Calu3 (cell line): ENCODE measurements at places on chromosomes 5 and 9.
A peak's percentile ranks its signal among the peaks of the same experiment; 100 is the strongest.

DNA sequence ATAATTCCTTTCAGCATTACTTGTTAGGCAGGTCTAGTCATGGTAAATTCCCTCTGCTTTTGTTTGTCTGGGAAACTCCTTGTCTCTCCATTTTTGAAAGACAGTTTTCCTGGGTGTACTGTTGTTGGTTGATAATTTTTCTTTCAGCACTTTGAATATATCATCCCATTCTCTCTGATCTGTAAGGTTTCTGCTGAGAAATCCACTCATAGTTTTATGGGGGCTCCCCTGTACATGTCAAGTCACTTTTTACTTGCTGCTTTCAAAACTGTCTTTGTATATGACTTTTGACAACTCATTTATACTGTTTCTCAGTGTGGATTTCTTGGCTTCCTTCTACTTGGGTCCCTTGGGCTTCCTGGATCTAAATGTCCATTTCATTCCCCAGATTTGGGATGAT, 16.5 kb downstream of the MEIKIN start:
- H3K27me3 ChIP-seq = peaks cover 41% of the 10 kb centered on the region
- H3K4me1 ChIP-seq = no peaks in the 10 kb centered on the region

- H3K36me3 ChIP-seq = no peaks in the 10 kb centered on the region
- H3K27ac ChIP-seq = no peak overlapping the region
- no peak for DNase-seq
- no peaks in the 10 kb centered on the region for H3K4me1 ChIP-seq
- no peak overlapping the region for H3K4me3 ChIP-seq
These were observed 285.1 kb upstream of the CDH6 start for GRCh38 chr5:30908356-30908755.

- peaks cover 5% of the 10 kb centered on the region for H3K4me1 ChIP-seq
- H3K4me3 ChIP-seq = no peak overlapping the region
- H3K36me3 ChIP-seq = no peaks in the 10 kb centered on the region
- peaks cover 64% of the 10 kb centered on the region for H3K27me3 ChIP-seq
These were observed 243.3 kb downstream of the ACTL7B start for GRCh38 chr9:108612513-108612912.

DNA sequence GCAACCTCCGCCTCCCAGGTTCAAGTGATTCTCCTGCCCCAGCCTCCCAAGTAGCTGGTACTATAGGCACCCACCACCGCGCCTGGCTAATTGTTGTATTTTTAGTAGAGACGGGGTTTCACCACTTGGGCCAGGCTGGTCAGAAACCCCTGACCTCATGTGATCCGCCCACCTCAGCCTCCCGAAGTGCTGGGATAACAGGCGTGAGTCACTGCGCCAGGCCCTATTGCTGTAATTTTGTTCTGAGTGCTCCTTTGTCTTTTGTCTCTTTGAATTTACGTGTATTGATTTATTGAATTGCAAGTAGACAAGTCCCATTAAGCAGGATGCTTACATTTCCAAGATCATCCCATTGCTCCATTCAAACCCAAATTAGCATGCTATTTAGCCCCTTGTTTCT, 186.7 kb downstream of the MSX2 start:
- H3K27me3 ChIP-seq = peaks cover 66% of the 10 kb centered on the region
- no peak overlapping the region for H3K27ac ChIP-seq

DNA sequence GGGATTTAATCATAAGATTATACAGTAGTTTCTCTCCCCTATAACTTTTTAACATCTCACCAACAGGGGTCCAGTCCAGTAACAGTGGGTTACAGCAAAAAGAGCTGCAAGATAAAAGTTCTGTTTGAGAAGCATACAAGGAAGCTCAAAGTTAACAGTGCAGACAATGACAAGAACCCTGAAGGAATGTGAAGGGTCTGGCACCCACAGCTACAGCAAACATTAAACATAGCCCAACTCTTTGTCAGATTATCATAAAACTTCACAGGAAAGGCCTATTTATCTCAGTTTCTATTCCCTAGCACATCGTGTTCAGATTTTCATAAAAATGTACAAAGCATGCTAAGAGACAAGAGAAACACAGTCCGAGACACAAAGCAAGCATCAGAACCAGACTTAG, 309.4 kb downstream of the DIRAS2 start:
- peak overlapping the region; percentile 93 for H3K27ac ChIP-seq
- H3K36me3 ChIP-seq = peaks cover 6% of the 10 kb centered on the region
- no peaks in the 10 kb centered on the region for H3K27me3 ChIP-seq
- peaks cover 32% of the 10 kb centered on the region for H3K4me1 ChIP-seq

DNA sequence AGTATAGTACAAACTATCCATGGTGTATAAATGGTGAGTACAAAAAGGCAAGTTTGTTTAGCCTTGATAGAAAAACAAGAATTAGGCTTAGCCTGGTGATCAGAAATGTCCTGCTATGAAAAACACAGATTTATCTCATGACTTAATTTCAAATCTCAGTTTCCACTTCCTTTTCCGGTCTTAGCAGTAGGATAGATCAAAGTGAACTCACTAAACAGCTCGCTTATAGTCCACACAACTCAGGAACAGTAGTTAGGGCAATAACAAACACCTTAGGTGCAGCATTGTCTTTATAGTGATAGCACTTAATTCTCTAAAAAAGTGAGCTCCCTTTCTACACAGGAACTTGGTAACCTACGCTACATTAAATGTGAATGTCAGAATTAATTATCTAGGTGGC, 11.4 kb downstream of the GOLGA1 start:
- H3K36me3 ChIP-seq = peaks cover 7% of the 10 kb centered on the region
- H3K27ac ChIP-seq = no peak overlapping the region
- no peaks in the 10 kb centered on the region for H3K4me1 ChIP-seq
- no peaks in the 10 kb centered on the region for H3K27me3 ChIP-seq

- no peaks in the 10 kb centered on the region for H3K36me3 ChIP-seq
- no peak for DNase-seq
- peaks cover 29% of the 10 kb centered on the region for H3K27me3 ChIP-seq
- H3K4me3 ChIP-seq = no peak overlapping the region
- H3K27ac ChIP-seq = no peak overlapping the region
These were observed 85.4 kb upstream of the FAM120A start for GRCh38 chr9:93366119-93366447.

DNA sequence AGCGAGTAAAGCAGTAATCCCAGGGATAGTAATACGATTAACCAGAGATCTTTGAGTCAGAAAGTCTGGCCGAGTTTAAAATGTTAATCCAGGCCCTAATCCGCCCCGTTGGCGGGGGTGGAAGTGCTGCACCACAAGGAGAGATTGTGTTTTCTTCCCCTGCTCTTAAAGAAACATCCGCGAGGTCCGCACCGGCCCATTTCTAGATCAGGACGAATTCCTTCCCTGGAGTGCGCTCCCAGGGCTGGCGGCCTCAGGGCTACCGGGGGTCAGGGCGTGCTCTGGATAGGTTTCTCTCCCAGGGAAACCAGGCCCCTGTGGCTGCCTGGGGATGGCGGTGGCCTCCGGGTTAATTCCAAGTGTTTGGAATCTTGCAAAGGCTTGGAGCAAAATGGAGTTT, 9.3 kb upstream of the NEUROG1 start:
- DNase-seq = no peak
- no peak overlapping the region for H3K4me3 ChIP-seq
- no peaks in the 10 kb centered on the region for H3K36me3 ChIP-seq
- H3K27ac ChIP-seq = no peak overlapping the region
- peaks cover 97% of the 10 kb centered on the region for H3K27me3 ChIP-seq

DNA sequence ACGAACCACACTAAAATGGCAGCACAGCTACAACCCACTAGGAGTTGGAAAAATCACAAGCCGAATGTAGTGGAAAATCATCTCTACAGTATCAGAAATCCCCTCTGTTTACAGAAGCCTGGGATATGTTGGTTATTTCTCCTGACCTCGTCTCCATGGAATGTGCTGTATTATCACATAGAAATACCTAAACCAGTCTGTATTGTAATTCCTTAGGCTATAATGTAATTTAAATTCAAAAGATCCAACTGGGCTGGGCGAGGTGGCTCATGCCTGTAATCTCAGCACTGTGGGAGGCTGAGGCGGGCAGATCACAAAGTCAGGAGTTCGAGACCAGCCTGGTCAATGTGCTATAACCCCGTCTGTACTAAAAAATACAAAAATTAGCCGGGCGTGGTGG, 244.8 kb upstream of the MPDZ start:
- no peak for DNase-seq
- no peaks in the 10 kb centered on the region for H3K36me3 ChIP-seq
- H3K27me3 ChIP-seq = no peaks in the 10 kb centered on the region

GRCh38 chr9:33110686-33111085, 34.2 kb upstream of the SMU1 start:
- H3K4me3 ChIP-seq = no peak overlapping the region
- H3K36me3 ChIP-seq = peaks cover 8% of the 10 kb centered on the region
- no peak for DNase-seq
- no peaks in the 10 kb centered on the region for H3K4me1 ChIP-seq

- peaks cover under 1% of the 10 kb centered on the region for H3K36me3 ChIP-seq
- peaks cover 29% of the 10 kb centered on the region for H3K4me1 ChIP-seq
- no peak overlapping the region for H3K27ac ChIP-seq
- H3K27me3 ChIP-seq = no peaks in the 10 kb centered on the region
- no peak overlapping the region for H3K4me3 ChIP-seq
- no peak for DNase-seq
These were observed 6.2 kb upstream of the CPEB4 start for GRCh38 chr5:173881811-173882575.

DNA sequence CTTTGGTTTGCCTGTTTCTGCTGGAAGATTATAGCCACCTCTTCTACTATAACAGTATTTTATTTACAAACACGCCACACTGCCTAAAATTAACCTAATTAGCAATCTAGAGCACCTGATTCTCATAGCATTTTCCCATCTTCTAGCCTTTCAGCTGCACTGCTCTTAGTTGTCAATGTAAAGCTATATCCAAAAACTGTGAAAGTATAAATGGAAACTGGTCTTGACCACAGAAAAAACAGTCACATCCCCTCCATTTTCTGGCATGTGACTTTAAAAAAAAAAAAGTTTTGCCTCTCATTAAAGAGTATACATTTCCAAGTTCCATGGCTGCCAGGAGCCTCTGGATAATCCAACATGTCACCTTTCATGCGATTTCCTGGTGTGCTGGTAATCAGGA, 287.8 kb downstream of the DTWD2 start:
- H3K4me3 ChIP-seq = no peak overlapping the region
- no peaks in the 10 kb centered on the region for H3K36me3 ChIP-seq
- H3K4me1 ChIP-seq = no peaks in the 10 kb centered on the region
- no peak overlapping the region for H3K27ac ChIP-seq

DNA sequence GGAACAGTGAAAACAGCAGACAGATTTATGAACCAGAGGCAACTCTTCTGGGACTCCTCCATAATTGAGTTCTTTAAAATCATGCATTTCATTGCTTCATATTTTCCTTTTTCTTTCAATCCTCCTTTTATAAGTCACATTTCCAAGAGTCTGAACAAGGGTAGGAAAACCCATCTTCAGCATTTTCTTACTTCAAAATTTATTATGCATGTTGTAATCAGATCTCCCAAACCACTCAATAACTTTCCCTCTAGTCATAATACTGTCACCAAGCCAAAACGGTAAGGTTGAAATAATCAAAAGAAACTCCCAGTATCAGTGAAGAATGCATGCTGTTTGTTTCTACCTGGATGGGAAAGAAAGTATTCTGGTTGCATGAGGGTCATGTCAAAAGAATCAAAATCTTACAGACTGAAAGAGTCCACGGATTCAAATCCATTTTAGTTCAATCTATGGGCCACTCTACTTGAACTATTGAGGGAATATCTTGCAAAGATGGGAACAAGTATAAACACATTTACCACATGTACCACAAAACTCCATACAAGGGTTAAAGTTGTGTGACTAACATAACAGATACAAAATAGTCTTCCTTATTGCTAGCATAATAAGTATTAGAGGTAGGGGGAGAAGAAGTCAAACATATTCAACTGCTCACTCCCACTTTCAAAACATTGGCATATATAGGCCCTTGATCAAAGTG, 797.3 kb downstream of the MAT2B start:
- H3K36me3 ChIP-seq = no peaks in the 10 kb centered on the region
- peaks cover 12% of the 10 kb centered on the region for H3K4me1 ChIP-seq
- DNase-seq = no peak
- H3K27me3 ChIP-seq = no peaks in the 10 kb centered on the region
- H3K4me3 ChIP-seq = no peak overlapping the region

DNA sequence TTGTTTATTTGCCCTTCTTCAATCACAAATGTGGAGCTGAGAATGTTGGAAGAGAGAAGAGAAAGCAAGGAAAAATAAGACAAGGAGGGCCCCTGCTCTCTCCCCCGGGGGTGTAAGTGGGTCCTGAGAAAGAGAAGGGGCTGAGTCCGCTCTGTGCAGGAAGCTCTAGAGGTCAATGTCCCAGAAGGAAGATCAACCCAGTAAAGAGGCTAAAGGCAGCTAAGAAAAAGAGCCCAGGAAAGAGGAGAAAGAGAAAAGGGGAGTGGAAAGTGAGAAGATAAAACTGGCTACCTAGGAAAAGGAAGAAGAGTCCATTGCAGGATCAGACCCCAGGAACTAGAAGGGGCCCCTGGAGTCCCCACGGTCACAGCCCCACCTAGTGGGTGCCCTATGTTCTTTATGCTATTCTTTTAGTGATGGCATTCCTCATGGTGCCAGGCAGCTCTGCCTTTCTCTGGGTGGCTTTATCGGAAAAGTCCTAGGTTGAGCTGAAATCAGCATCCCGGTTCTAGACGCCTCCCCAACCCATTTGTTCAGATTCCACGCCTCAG, 583.4 kb downstream of the ACTL7B start:
- H3K4me3 ChIP-seq = peak overlapping the region; percentile 70
- H3K27ac ChIP-seq = peak overlapping the region; percentile 90
- no peaks in the 10 kb centered on the region for H3K27me3 ChIP-seq
- peaks cover 36% of the 10 kb centered on the region for H3K4me1 ChIP-seq
- H3K36me3 ChIP-seq = peaks cover 10% of the 10 kb centered on the region

- H3K36me3 ChIP-seq = no peaks in the 10 kb centered on the region
- no peaks in the 10 kb centered on the region for H3K4me1 ChIP-seq
- no peaks in the 10 kb centered on the region for H3K27me3 ChIP-seq
These were observed 50.3 kb downstream of the CETN3 start for GRCh38 chr5:90359073-90359920.
